ENCODE measurements at places on chromosomes 1 and 21. TPM values are rescaled to one million over a fixed set of nuclear protein-coding genes. Genes with fewer than 3 reads are reported as not detected.

SEC16B gene
- 0.44 TPM for total RNA-seq

RIMKLA gene
- total RNA-seq = not detected

AVPR1B gene
- not detected for total RNA-seq

NCDN gene
- total RNA-seq = 22.0 TPM

DNA sequence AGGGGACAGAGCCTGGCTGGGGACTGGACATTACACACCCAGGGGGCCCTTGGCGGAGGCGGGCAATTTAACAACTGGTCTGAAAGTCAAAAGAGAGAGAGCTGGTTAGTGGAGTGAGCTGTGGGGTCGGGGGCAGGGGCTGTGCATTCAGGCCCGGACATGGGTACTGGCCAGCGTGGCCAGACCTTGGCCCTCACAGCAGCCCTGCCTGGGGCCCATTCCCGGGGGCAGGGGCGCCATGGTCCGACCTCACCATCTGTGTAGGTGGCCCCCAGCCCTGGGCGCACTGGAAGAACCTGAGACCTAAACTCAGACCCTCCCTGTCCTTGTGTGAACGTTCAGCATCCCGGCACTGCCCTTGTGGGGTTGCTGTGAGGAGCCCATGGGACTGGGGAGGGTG is 5.0 kb downstream of the CLDN19 start:
- no peak overlapping the region for H3K27ac ChIP-seq
- H3K27me3 ChIP-seq = no peaks in the 10 kb centered on the region
- H3K36me3 ChIP-seq = no peaks in the 10 kb centered on the region
- H3K4me3 ChIP-seq = no peak overlapping the region
- H3K4me1 ChIP-seq = no peaks in the 10 kb centered on the region
- DNase-seq = no peak

DNA sequence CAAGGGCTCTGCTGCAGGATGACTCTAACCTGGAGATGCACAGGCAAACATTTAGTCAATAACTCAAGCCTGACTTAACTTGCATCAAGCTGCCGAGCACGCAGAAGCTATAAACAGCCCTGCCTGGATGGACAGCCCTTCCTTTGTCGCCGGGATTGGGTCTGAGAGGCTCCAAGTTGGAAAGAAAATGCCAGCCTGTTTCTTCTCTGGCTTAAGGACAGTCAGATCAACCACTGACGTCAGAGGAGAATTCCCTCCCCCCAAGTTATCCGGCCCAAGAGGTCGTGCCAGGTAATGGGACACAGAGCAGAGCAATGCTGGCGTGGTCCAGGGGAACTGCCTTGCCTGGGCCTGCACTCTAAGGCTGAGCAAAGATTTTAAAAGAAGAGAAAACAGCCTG is 27.1 kb upstream of the LRRC38 start:
- H3K4me3 ChIP-seq = no peak overlapping the region
- no peaks in the 10 kb centered on the region for H3K4me1 ChIP-seq
- no peaks in the 10 kb centered on the region for H3K27me3 ChIP-seq
- no peaks in the 10 kb centered on the region for H3K36me3 ChIP-seq

GRCh38 chr1:113765306-113766230 is 6.3 kb upstream of the PHTF1 start:
- H3K36me3 ChIP-seq = peaks cover 3% of the 10 kb centered on the region
- H3K27ac ChIP-seq = no peak overlapping the region
- H3K27me3 ChIP-seq = no peaks in the 10 kb centered on the region
- H3K4me1 ChIP-seq = no peaks in the 10 kb centered on the region
- no peak overlapping the region for H3K4me3 ChIP-seq
- DNase-seq = no peak

GRCh38 chr1:98700228-98700627 is 38.7 kb downstream of the SNX7 start:
- H3K36me3 ChIP-seq = peaks cover 3% of the 10 kb centered on the region
- DNase-seq = no peak
- no peaks in the 10 kb centered on the region for H3K27me3 ChIP-seq
- H3K4me1 ChIP-seq = no peaks in the 10 kb centered on the region

DNA sequence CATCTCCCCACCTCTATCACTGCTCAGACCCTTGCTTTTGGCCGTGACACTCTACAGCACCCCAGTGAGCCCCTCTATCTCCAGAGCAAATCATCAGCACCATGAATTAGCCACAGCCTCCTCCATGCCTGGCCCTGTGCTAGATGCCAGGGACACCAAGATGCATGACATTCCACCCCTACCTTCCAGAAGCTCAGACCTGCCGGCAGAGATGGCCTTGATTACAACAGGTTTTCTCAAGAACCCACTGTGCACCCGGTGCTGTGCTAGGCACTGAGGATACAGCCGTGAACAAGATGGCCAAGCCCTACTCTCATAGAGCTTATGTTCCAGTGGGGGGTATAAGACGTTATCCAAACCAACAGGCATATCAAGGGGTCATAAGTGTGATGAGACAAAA is 30.6 kb downstream of the CDK18 start:
- no peak overlapping the region for H3K4me3 ChIP-seq
- no peak overlapping the region for H3K27ac ChIP-seq
- no peaks in the 10 kb centered on the region for H3K27me3 ChIP-seq
- H3K36me3 ChIP-seq = no peaks in the 10 kb centered on the region
- peaks cover 3% of the 10 kb centered on the region for H3K4me1 ChIP-seq

GRCh38 chr1:244226435-244226834 is 175.4 kb downstream of the ZBTB18 start:
- no peak overlapping the region for H3K4me3 ChIP-seq
- no peaks in the 10 kb centered on the region for H3K4me1 ChIP-seq
- H3K36me3 ChIP-seq = no peaks in the 10 kb centered on the region
- no peak overlapping the region for H3K27ac ChIP-seq
- H3K27me3 ChIP-seq = no peaks in the 10 kb centered on the region
- peak; percentile 30 for DNase-seq

GRCh38 chr1:53938136-53938830 is 7.2 kb downstream of the IFT25 start:
- H3K27ac ChIP-seq = no peak overlapping the region
- no peaks in the 10 kb centered on the region for H3K36me3 ChIP-seq
- no peaks in the 10 kb centered on the region for H3K4me1 ChIP-seq
- H3K27me3 ChIP-seq = no peaks in the 10 kb centered on the region

- no peaks in the 10 kb centered on the region for H3K36me3 ChIP-seq
- peaks cover 9% of the 10 kb centered on the region for H3K4me1 ChIP-seq
- peak; percentile 13 for DNase-seq
- peaks cover 42% of the 10 kb centered on the region for H3K27me3 ChIP-seq
Measured at GRCh38 chr1:71046891-71047634, 553 bp downstream of the PTGER3 start.

GRCh38 chr1:207941665-207942064 is 30.7 kb upstream of the CD34 start:
- H3K4me3 ChIP-seq = no peak overlapping the region
- H3K27ac ChIP-seq = peak overlapping the region; percentile 92
- no peaks in the 10 kb centered on the region for H3K36me3 ChIP-seq
- DNase-seq = peak; percentile 97
- no peaks in the 10 kb centered on the region for H3K27me3 ChIP-seq

DNA sequence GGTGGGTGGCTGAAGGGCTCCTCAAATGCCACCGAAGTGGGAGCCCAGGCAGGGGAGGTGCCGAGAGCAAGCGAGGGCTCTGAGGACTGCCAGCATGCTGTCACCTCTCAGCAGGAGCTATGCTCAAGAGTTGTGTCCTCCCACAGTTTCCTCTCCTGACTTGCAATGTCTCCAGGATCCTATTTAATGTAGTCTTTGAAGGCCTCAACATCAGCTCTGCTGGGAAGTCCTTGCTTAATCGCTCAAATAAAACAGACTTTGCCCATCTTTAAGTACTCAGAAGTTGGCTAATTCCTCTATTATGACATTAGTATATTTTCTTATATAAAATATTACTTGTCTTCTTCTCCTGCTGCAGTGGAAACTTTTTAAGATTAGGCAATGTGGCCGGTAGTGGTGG is 154.2 kb upstream of the NRIP1 start:
- no peak for DNase-seq

- peak; percentile 71 for DNase-seq
- no peaks in the 10 kb centered on the region for H3K36me3 ChIP-seq
- no peak overlapping the region for H3K27ac ChIP-seq
- no peaks in the 10 kb centered on the region for H3K27me3 ChIP-seq
- H3K4me3 ChIP-seq = no peak overlapping the region
- H3K4me1 ChIP-seq = peaks cover 6% of the 10 kb centered on the region
Measured at GRCh38 chr1:151934048-151934493, 24.8 kb upstream of the THEM4 start.

GRCh38 chr1:27086026-27086425 is 68.9 kb downstream of the SLC9A1 start:
- no peaks in the 10 kb centered on the region for H3K36me3 ChIP-seq
- no peak for DNase-seq
- peaks cover 3% of the 10 kb centered on the region for H3K27me3 ChIP-seq
- no peak overlapping the region for H3K27ac ChIP-seq

DNA sequence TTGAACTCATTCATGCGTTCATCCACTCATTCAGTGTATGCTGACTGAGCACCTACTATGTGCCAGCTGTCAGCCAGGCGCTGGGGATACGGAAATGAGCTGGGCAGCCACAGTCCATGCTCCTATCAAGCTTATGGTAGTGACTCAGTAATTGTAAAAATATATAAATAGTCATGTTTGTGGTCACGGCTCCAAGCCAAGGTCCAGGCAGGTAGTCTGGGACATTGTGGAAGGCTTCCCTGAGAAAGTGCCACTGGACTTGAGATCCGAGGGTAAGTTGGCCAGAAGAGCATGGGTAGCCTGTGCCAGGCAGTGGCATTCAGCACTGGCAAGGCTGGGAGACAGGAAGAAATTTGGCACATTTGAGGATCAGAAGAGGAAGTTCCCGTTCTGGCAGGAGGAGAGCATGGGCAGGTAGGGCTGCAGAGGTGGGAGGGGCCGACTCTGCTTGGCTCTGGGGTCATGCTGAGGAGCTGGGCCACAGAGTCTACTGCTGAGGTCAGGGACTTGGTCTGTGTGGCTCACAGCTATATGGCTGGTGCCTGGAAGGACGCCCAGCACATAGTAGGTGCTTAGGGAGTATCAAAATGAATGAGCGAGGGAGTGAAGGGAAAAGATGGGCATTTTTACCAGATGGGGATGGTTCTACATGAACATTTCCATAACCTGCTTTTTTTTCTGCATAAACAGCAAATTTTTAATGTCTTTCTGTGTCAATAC is 6.9 kb downstream of the PTPRF start:
- no peaks in the 10 kb centered on the region for H3K27me3 ChIP-seq
- H3K36me3 ChIP-seq = no peaks in the 10 kb centered on the region
- peaks cover 30% of the 10 kb centered on the region for H3K4me1 ChIP-seq
- H3K27ac ChIP-seq = no peak overlapping the region

DNA sequence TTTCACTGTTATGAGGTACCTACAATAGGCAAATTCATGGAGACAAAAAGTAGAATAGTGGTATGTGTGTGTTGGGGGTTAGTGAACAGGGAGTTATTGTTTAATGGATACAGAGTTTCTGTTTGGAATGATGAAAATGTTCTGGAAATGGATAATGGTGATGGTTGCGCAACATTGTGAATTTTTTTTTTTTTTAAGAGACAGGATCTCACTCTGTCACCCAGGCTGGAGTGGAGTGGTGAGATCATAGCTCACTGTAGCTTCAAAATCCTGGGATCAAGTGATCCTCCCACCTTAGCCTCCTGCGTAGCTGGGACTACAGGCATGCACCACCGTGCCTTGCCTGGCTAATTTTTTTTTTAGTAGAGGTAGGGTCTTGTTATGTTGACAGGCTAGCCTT is 34.5 kb upstream of the TRABD2B start:
- no peak overlapping the region for H3K4me3 ChIP-seq
- H3K27ac ChIP-seq = no peak overlapping the region
- H3K27me3 ChIP-seq = no peaks in the 10 kb centered on the region
- H3K36me3 ChIP-seq = no peaks in the 10 kb centered on the region
- no peak for DNase-seq

- no peaks in the 10 kb centered on the region for H3K4me1 ChIP-seq
- H3K27ac ChIP-seq = no peak overlapping the region
- no peak overlapping the region for H3K4me3 ChIP-seq
- no peaks in the 10 kb centered on the region for H3K36me3 ChIP-seq
- H3K27me3 ChIP-seq = no peaks in the 10 kb centered on the region
Measured at GRCh38 chr1:38693759-38694158, 165.8 kb downstream of the RRAGC start.

- DNase-seq = no peak
- H3K27ac ChIP-seq = no peak overlapping the region
- no peaks in the 10 kb centered on the region for H3K4me1 ChIP-seq
- no peak overlapping the region for H3K4me3 ChIP-seq
- H3K36me3 ChIP-seq = no peaks in the 10 kb centered on the region
- H3K27me3 ChIP-seq = no peaks in the 10 kb centered on the region
Measured at GRCh38 chr21:34820051-34820450, 151.3 kb downstream of the CLIC6 start.

All from endothelial cell of umbilical vein (primary cell).